Stimulated activated CD8-positive, alpha-beta memory T cell treated with anti-CD3 and anti-CD28 coated beads, Interleukin-7, amount 100 ng/mL, for 24 hours (primary cell): ENCODE measurements at places on chromosomes 12 and 14.

DNA sequence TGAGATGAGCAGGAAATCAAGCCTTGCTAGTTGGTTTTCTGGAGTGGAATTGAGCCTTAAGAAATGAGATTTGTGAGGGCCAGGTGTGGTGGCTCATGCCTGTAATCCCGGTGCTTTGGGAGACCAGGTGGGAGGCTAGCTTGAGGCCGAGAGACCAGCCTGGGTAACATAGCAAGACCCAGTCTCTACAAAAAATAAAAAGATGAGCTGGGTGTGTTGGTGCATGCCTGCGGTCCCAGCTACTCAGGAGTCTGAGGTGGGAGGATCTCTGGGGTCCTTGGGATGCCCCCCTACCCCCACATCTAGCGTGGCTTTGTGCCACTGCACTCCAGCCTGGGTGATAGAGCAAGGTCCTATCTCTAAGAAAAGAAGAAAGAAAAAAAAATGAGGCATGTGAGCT lies 104.2 kb upstream of the RTL1 start:
- DNase-seq: no peak

DNA sequence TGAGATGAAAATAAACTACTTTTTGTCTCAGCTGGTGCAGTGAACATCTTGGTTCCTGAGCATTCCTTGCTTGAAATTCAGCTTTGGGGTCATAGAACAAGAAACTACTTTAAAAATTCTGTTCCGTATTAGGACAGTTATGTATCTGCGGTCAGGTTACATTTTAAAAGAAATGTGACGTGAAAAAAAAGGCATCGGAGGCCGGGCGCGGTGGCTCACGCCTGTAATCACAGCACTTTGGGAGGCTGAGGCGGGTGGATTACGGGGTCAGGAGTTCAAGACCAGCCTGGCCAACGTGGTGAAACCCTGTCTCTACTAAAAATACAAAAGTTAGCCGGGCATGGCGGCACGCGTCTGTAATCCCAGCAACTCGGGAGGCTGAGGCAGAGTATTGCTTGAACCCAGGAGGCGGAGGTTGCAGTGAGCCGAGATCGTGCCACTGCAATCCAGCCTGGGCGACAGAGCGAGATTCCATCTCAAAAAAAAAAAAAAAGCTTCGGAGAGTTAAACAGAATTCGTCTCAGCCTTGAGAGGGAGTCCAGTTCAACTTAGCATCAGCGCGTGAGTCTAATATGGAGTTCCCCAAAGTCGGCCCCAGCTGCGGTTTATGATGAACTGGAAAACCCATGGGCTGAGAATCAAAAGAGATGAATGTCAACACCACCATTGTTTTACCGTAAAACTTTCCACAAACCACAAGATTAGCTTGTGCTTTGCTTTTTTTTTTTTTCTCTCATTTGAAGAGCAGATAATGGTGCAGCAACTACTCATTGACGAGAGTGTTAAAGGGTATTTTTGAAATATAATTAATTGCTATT lies 2.1 kb upstream of the SLC2A13 start:
- no peak for DNase-seq

DNA sequence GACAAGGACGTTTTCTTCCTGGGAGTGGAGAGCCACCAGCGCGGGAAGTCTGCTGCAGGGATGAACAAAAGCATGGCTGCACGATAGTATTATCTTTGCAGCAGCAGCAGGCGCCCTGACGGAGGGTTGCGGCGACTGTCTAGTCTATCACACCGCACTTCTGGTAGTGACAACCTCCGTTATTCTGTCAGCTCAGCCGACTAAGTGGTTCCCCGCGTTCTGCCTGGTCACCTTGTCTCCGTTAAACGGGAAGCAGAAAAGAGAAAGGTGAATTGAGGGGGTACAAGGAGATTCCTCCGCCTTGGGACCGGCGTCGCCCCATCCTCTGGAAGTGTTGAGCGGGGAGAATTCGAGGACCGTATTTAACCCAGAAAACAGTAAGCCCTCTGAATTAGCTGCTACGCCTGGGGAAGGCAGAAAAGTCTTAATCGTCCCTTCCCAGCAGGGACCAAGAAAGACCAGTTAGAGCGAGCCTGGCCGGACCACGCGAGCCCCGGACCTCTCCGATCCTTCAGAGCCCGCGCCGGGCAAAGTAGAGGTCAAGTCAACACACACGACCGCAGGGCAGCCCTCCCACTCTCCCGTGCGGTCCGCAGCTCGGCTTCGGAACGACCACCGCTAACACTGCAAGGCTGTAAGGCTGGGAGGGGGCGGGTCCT lies 536 bp upstream of the DAAM1 start:
- no peak for DNase-seq

DNA sequence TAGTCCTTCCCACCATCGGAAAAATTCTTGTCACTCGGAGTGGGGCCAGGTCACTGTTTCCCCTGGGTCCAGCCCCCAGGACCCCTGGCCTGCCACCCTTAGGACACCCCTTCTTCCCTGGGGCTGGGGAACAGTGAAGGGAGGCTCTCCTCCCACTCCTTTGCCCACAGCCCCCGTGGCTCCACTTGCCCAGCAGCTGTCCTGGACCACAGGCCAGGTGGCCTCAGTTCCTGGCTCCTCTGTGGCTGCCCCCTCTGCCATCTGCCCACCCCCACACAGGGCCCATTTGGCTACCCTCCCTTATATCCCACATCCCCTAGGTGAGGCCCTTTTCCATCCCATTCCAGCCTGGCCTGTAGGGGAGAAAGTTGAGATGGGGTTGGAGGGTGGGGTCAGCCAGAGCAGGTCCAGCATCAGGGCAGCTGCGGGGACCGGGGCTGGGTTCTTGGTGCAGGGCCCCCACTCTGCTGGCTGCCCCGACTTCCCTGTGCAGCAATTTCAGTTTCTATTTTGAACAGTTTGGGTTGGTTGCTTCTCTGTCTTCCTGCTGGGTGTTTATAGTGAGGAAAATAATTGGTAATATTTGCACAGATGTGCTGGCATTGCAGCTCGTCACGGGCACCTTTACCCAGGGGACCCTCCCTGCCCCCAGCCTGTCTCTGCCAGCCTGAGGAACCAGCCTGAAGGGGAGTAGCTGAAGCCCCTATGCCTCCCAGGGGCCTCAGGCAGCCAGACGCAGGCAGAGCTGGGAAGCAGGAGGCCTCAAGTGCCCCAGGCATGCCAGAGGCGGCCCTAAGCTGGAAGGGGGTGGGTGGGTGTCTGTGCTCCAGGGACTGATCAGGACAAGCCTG lies 23.4 kb downstream of the SYNDIG1L start:
- no peak for DNase-seq

- DNase-seq: no peak
Measured at GRCh38 chr14:34036319-34036766, 85.5 kb upstream of the EGLN3 start.

- DNase-seq: no peak
Measured at GRCh38 chr12:114918535-114919233, 234.7 kb upstream of the TBX3 start.

DNA sequence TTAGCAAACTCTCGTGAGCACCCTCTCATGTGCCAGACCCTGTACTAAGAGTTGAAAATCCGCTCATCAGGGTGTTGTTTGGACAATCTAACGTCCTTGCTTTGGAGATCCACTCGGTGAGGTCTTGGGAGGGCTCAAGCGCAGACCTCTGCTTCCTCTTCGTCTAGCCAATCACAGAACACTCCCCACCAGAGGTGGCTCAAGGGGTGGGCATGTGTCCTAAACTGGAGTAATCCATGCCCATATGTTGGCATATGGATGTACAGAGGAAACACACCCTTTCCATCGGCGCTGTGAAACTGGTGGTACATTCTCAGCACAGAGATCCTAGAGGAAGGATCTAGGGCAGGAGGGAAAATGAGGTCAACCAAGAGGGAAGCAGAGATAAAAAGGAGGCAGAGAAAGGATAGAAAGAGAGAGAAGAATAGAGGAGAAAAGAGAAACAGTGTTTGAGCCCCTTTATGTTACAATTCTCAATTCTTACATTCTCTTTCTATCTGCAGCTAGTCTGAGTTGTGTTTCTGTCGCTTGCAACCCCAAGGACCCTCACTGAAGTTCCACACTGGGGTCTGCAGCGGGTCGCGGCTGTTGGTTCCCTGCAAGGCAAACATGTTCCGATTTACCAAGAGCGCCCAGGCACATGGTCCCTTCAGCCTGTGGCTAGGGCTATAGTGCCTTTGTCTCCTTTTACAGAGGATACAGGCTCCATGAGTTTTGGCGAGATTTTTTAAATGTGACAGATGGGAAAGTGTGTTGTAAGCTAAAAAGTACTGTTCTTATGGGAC lies 40.5 kb downstream of the DLK1 start:
- no peak for DNase-seq

DNA sequence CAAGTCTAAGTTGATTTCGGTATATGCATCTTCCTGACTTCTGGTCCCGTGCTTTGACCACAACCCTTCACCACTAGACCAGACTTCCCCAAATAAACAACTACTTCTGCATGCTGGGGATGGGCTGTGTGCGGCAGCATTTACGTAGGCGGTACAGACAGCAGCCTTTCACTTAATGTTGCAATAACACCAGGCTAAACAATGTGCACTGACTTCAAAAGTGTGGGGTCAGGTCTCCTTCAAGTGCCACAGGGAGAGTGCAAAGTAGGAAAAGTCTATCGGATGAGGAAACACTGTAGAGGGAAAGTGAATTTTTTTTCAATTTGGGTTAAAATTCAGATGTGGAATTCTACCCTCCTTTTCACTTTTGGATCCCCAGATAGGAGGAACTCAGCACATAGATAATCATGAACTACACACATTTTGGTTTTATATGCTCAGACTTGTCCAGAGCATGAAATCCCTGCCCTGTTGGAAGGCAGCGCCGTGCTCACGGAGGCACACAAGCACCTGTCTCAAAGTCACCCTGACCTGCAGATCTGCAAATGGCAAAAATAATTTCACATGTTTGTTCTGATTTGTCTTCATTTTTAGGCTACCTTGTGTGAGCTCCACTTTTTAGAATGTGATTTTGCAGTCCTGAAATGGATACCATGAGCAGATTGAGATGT lies 3.6 kb upstream of the FOS start:
- no peak for DNase-seq

DNA sequence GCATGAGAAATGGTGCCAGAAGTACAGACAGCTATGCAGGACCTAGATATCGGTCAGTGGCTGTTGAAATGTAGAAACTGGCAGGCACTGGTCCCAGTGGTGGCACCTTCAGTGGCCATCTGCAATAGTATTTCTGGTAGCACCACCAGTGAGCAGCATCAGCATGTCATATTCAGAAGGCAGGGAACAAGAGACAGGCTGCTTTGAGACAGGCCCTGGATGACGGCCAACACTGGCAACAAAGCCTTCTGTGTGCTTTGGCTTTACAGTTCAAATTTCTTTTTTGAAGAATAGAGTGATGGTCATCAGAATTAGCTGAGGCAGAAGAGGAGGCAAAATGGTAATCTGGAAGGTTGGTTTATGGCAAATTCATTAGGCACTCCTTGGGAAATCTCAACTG lies 273.4 kb upstream of the SLC16A7 start:
- DNase-seq: no peak

DNA sequence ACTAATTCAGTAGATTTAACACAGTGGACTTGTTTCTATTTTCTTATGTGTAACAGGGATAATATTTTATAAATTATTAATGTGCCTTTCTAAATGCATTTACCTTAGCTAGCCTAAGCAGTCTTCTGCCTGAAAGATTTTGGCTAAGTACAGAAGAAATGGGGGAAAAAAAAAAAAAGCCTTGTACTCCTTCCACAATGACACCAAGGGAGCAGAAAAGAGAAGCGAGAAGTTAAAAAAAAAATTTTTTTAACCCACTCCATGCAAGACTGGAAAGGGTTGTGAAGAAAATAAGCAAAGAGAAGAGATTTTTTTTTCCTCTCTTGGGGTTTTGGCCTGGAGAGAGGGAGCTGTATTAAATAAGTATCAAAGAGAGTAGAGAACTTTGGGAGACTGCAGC lies 28.7 kb downstream of the NELL2 start:
- DNase-seq: no peak

- DNase-seq: no peak
Measured at GRCh38 chr12:27604431-27604830, 80.4 kb downstream of the PPFIBP1 start.

DNA sequence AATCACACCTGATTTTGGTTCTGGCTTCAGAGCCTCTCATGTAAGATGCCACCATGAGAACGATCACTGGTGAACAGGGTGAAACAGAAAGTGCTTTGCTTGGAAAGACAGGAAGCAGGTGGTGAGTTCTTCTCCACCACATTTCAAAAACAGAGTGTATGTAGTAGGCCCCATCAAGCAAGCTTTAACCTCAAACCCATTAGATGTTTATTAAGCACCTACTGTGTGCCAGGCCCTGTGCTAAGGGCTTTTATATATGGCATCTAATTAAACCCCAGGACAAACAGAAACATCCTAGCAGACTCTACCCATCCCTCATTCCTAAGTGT lies 47.8 kb upstream of the MED13L start:
- no peak for DNase-seq

DNA sequence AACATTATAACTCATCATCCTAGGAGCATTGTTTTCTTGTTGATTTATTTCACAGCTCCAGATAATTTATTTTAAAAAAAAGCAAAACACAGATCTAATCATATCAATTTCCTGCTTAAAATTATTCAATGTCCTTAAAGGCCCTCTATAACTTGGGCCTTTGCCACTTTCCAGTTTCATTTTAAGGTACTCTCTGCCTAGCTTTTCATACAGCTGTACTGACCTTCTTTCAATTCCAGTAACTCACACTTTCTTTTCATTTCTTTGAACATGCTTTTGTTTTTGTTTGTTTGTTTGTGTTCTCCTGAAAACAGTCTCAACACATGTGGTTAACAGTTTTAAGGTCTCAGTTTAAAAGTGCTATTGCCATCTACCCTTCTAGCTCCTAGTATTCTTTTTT lies 281.9 kb downstream of the ACSS3 start:
- DNase-seq: no peak

DNA sequence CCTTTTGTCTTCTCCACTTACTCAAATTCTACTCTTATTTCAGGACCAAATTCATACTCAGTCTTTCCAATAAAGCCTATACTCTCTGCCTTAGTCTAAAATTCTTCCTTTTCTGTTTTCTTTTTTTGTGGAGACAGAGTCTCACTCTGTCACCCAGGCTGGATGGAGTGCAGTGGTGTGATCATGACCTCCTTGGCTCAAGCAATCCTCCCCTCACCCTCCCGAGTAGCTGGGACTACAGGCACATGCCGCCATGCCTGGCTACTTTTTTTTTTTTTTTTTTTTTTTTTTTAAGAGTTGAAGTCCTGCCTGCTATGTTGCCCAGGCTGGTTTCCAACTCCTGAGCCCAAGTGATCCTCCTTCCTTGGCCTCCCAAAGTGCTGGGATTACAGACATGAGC lies 11.9 kb downstream of the SRP54 start:
- no peak for DNase-seq

DNA sequence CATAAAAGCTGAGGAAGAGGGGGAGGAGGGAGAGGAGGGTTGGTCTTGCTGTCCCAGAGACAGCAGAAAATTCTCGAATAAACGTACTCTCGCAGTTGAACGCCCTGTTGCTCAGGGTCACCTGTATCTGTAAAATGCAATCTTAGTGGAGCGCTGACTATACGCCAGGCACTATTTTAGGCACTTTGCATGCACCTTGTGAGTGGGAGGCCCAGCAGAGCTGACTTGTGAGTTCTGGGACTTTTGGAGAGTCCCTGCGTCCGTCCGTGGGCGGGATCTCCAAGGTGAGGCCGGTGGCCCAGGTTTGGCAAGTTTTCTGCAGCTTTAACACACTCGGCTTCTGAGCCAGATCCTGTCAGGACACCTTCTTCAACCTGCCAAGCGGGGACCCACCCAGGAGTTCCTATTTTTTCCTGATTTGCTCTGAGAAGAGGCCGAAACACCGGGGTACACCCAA lies 32.5 kb upstream of the PLEKHG6 start:
- peak; percentile 5 for DNase-seq

GRCh38 chr14:59964251-59965007 lies 44.5 kb downstream of the LRRC9 start:
- no peak for DNase-seq

- DNase-seq: no peak
Measured at GRCh38 chr12:81615026-81615588, 144.0 kb downstream of the PPFIA2 start.

GRCh38 chr12:92301356-92301755 lies 155.7 kb upstream of the BTG1 start:
- no peak for DNase-seq
